Nucleus accumbens (tissue), 56 donors: ENCODE measurements at places on chromosomes 3 and 15.
A peak's percentile ranks its signal among the peaks of the same experiment; 100 is the strongest.

- DNase-seq, result no peak
Observed at GRCh38 chr3:64520334-64520733, 167.5 kb downstream of the ADAMTS9 start.

DNA sequence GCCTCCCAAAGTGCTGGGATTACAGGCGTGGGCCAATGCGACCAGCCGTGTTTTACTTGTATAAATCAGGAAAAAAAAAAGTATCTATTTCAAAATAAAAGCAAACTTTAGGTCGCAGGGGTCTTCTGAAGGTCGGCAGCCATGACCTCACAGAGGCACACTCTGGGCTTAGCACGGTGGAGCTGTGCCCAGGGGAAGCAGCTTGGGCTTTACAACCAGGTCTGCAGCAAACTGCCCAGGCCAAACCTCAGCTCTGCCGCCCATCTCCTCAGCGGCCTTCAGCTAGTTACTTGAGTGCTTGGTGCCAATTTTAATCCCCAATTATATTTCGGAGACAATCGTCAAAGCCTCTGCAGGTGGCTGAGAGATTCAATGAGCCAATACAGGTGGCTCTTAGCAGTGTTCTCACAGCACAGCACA is 30.1 kb downstream of the ZDHHC19 start:
- no peak for DNase-seq

DNA sequence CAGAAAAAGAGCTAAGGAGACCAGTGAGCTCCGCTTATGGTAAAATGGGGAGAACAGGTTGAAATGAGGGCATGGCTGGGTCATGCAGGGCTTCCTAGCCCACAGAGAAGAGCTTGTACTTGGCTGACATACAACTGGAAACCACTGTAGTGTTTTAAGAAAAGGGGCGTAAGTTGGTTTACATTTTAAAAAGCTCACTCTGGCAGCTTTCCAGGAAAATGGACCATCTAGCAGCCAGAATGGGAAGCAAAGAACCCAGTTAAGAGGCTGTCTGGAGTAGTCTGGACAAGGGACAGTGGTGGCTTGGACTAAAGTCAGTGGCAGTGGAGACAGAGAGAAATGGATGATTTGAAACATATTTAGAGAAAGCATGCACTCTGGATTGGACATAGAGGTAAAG is 1.9 kb downstream of the MORC1 start:
- no peak for DNase-seq

DNA sequence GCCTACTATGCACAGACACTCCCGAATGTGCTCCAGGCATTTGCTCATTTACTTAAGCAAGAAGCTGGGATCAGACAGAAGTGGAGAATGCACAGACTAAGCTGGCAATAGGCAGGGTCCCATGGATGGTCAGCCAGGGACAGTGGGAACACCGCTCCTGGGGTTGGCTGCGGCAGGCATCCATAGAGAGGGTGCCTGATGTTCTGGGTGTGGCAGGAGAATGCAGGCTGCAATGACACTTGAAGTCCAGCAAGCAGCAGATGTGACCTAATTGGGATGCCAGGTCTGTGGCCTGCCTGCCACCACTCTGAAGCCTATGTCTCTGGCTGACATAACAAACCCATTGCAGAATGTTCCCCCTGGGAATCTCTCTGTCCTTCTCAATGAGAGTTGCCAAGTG is 40.2 kb upstream of the SLC6A11 start:
- no peak for DNase-seq

DNA sequence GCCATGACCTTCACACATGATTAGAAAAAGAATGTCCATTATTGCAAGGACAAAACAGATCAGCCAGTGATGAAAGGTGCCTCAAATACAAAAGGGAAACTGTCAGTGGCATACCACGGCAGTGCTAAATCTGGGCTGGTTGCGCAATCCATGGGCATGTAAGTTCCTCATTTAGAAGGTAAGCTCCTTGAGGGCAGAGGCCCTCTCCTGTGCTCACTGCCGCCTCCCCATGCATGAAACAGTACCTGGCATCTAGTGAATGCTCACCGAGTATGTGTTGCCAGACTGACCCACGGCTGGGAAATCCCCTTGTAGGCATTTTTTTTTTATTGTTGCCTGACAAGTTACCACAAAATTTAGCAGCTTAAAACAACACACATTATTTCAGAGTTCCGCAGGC is 312.1 kb upstream of the CHRM5 start:
- DNase-seq, result no peak

DNA sequence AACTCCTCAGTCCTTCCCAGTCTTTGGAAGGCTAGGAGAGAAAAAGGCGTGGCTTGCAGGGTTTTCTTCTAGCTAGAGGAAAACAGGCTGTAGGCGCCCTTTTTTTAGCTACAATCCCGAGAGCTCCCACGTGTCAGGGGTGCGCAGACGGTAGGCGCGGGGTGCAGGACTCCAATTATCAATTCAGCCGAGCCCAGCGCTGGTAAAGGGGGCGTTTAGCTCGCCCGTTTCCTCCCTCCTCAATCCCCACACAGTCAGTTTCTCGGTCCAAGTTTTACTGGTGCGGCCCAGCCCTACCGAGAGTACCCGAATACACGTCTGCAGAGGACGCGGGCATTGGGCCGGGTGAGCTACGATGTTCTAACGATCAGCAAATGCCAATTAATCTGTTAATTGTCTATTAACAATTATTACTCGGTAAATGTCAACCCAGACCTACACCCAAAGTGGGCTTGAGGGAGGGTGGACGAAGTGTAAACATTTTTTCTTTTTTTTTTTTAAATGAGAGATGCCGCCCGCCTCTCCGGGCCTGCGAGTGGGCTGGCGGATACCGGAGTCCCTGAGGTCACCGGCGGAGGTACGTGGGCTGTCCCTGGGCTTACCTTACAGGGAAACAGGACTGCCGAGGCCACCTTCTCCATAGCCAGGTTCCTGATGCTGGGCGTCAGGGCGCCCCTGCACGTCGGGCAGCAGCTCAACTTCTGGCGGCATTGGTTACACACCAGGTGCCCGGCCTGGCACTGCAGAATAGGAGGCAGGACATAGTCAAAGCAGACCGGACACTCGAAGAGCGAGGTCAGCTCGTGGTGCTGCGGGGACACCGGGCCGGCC is 923 bp downstream of the SIAH2 start:
- DNase-seq, result peak; percentile 43

DNA sequence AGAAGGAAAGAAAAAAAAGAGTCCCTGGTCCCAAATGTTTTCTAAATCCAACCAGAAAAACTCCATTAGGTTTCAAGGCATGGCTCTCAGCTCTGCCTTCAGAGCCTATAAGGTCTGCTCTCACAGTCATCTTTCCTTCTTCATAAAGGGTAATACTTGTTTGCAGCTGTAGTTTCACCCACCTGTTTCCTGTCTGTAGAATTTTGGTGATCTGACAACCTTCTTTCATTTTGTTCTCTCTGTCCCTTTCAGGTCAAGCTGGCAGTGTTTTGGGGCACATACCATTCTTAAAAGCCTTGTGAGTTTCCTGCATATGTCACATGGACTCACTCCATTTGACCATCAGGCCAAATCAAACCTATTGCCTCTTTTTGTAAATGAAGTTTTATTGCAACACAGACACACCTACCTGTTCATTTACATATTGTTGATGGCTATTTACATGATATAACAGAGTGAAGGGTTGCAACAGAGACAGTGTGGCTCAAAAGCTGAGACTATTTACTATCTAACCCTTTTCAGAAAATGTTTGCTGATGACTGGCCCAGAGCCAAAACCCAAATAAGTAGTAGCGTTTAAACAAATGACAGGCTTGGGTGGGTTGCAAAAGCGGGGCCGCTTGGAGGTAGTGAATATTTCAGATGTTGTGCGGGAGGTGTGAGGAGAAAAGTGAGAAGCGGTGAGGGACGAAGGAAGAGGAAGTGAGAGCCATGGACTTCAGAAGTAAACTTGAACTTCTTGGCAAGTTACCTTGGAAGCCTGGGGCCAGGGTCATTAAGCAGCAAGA is 292.7 kb upstream of the PROK2 start:
- DNase-seq, result no peak

- DNase-seq, result no peak
Observed at GRCh38 chr3:51931756-51932155, 9.9 kb downstream of the RRP9 start.

DNA sequence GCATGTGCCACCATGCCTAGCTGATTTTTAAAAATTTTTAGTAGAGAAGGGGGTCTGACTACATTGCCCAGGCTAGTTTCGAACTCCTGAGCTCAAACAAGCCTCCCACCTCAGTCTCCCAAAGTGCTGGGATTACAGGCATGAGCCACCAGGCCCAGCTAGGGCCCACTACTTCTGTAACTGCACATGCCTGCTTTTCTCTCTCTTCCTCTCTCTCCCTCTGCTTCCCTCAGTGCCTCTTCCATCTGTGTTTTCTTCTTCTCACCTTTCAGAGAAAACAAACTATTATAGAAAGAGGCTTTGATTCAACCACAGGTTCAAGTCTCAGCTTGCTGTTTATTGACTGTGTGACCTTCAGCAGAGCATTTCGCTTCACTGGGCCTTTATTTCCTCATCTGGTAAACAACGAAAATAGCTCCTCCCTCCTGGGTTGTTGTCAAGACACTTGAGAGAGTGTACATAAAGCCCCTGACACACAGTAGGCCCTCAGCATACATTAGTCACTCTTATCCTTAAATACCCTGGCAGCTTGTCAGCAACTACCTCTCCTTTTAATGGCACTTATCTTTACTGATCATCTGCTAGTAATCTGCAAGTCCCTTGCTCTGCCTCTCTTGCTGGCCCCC is 10.2 kb downstream of the TADA3 start:
- no peak for DNase-seq

DNA sequence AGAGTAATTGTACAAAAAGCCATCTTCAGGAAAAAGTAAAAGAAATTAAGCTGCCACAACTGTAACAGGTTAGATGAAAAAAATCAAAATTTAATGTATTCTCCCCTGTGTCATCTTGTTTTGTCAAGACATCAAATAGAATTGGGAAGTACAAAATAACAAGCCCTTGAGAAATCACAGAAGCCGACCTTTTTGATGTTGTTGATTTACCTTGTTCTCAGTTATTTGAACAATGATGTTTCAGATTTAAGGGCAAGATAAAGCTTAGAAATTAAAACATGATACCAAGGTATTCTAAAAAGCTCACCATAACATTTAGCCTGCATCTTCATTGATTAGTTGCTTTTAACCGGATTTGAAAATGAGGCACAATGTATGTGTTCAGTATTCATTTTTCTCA is 523.0 kb downstream of the FOXP1 start:
- DNase-seq, result no peak

GRCh38 chr15:44569316-44569715 is 32.4 kb downstream of the EIF3J start:
- DNase-seq, result no peak

DNA sequence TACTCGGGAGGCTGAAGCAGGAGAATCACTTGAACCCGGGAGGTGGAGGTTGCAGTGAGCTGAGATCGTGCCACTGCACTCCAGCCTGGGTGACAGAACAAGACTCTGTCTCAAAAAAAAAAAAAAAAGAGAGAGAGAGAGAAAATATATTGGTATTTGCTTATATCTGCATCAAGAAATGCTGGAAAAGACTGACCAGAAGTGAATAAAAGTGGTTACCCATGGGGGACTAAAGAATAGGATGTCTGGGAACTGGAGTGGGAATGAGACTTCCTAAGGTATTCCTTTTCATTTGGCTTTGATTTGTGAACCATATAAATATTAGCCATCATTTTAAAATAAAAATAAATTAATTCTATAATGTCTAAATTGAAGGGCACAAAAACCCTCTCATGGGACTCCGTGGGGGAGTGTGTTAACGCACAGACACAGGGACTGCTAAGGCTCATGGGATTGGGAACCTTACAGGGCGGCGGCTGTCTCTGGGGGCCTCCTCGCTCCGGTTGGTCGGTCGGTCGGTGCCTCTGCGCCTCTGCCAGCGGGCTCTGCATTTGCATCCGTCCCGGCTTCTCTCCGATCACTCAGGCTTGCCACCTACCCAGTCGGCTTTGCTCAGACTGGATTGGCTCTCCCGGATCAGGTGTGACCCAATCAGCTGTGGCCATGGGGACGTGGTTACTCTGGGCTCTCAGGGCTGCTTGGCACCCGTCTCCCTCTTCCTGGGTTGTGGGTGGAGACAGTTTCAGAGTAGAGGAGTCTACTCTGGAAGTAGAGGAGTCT is 12.7 kb upstream of the TSPAN3 start:
- peak; percentile 27 for DNase-seq

GRCh38 chr15:50119063-50120040 is at the start of gene ATP8B4:
Gene ATP8B4 (minus strand): TSS chr15:50119233. CDS start chr15:50106966, 12,267 bp downstream.
- DNase-seq, result no peak

- no peak for DNase-seq
Observed at GRCh38 chr3:14803101-14803980, 15.4 kb upstream of the FGD5 start.

DNA sequence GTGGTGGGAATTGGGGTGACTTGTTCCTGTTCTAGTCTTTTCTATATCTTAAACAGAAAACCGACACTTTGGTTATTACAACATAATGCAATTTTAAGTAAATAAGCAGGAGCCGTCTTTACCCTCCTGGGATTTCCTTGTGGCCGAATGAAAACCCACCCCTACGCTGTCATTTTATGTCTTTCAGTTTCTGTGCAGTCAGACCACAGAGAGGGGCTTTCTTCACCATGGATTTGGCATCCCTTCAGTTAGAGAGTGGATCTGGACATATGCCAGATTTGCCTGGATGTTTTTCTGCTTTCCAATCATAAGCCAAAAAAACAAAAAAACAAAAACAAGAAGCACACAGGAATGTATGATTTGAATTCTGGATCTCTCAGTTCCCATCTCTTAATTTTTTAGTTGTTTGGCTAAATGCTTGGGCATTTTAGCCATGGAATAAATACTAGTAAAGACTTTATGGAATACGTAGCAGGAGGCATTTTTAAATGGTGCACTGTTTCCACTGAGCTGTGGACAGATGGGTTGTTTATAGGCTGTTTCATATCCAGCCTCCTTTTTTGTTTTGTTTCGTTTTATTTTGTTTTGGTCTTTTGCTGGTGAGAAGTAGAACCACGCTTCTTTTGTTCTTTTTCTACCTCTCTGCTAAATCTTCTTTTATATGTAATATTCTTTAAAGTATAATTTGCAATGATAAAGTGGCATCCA is 272.9 kb downstream of the FEZF2 start:
- DNase-seq, result no peak

DNA sequence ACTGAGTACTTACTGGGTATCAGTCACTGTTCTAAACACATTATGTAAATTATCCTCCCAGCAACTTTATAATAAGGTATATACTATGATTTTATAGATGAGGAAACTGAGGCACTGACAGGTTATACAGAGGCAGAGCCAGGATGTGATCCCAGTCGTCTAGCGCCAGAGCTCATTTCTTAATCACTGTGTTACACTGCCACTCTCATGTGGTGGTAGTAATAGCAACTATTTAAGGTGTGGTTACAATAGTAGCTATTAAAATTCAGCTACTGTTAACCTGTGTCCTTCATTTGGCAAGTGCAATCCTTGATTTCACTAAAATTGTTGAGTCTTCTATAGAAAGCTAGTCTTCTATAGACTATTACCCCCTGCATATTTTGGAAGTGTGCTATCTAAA is 43.1 kb upstream of the TRPC1 start:
- DNase-seq, result no peak

GRCh38 chr15:28986108-28986507 is 100.3 kb downstream of the APBA2 start:
- DNase-seq, result no peak

DNA sequence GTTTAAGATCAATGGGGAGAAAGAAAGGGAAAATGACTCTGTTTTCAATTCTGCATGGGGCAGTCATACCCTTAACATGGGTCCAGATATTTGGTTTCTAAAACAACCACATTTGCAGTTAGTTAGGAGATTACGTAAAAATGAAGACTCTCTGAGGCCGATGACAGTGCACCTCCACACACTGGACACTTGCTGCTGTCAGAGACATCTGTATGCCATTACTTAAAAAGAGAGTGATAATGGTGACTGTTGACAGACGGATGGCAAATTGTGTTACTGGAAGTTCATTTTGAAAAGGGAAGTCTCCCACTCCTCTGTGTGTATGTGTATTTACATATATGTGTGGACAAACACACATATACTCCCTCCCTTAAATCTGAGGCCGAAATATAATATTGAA is 304.5 kb upstream of the SEMA6D start:
- no peak for DNase-seq
